ENCODE measurements at places on chromosomes 2 and 18. TPM values are rescaled to one million over a fixed set of nuclear protein-coding genes. Genes with fewer than 3 reads are reported as not detected.

The CFAP65 gene
- polyA plus RNA-seq = 0.04 TPM

The EPB41L5 gene
- 5.7 TPM for polyA plus RNA-seq

The ACADL gene
- polyA plus RNA-seq = 6.5 TPM

The GPR17 gene
- polyA plus RNA-seq = 0.10 TPM

The SNED1 gene
- polyA plus RNA-seq = 18.1 TPM

The FAM117B gene
- 0.80 TPM for polyA plus RNA-seq

The TFCP2L1 gene
- 1.6 TPM for polyA plus RNA-seq

The EGR4 gene
- polyA plus RNA-seq = not detected

The PLGLB2 gene
- 1.2 TPM for polyA plus RNA-seq

The CEP192 gene
- polyA plus RNA-seq = 8.9 TPM

The HOXD8 gene
- polyA plus RNA-seq = 0.84 TPM

The CXCR2 gene
- 0.20 TPM for polyA plus RNA-seq

The TMEM37 gene
- 77.7 TPM for polyA plus RNA-seq

The DPYSL5 gene
- polyA plus RNA-seq = not detected

The SLC5A7 gene
- polyA plus RNA-seq = 0.11 TPM

The NDUFS1 gene
- polyA plus RNA-seq = 75.9 TPM

The METTL4 gene
- 4.9 TPM for polyA plus RNA-seq

The SIX3 gene
- not detected for polyA plus RNA-seq

The EVX2 gene
- polyA plus RNA-seq = not detected

The CCDC178 gene
- polyA plus RNA-seq = 0.48 TPM

The IFIH1 gene
- polyA plus RNA-seq = 4.6 TPM

The FAM110C gene
- polyA plus RNA-seq = 5.5 TPM

The APOB gene
- polyA plus RNA-seq = 6.2 TPM

The MYL1 gene
- not detected for polyA plus RNA-seq

The HOXD13 gene
- polyA plus RNA-seq = not detected

The TWIST2 gene
- 3.4 TPM for polyA plus RNA-seq

The DOCK10 gene
- 4.0 TPM for polyA plus RNA-seq

The SERPINB2 gene
- 206 TPM for polyA plus RNA-seq

The MAL gene
- polyA plus RNA-seq = 7.4 TPM

The STON1 gene
- 58.1 TPM for polyA plus RNA-seq

The LRRFIP1 gene
- 17.8 TPM for polyA plus RNA-seq

The STPG4 gene
- polyA plus RNA-seq = not detected

The UGT1A6 gene
- 0.79 TPM for polyA plus RNA-seq
